Central memory CD8-positive, alpha-beta T cell (primary cell): ENCODE measurements at places on chromosomes 11 and 22.
A peak's percentile ranks its signal among the peaks of the same experiment; 100 is the strongest.

GRCh38 chr22:24444251-24444650 lies 16.9 kb downstream of the ADORA2A start:
- no peak for DNase-seq

DNA sequence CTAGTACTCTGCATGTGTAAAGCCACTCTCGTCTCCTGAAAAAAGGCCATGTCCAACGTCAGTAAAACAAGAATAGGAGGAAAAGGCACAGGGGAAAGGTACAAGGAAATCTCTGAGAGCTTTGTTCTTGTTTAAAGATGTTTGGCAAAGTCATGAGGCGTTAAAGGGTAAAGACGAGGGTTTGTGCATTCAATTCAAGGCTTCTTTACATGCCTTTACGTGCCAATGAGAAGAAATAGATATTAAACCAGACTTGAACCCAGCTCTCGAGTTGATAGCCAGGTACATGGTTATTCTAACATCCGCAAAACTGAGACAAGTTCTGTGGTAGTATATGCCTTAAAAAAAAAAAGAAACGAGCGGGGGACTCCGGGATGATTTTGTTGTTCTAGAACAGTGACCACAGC lies 704 bp upstream of the CFL1 start:
- DNase-seq, result no peak

DNA sequence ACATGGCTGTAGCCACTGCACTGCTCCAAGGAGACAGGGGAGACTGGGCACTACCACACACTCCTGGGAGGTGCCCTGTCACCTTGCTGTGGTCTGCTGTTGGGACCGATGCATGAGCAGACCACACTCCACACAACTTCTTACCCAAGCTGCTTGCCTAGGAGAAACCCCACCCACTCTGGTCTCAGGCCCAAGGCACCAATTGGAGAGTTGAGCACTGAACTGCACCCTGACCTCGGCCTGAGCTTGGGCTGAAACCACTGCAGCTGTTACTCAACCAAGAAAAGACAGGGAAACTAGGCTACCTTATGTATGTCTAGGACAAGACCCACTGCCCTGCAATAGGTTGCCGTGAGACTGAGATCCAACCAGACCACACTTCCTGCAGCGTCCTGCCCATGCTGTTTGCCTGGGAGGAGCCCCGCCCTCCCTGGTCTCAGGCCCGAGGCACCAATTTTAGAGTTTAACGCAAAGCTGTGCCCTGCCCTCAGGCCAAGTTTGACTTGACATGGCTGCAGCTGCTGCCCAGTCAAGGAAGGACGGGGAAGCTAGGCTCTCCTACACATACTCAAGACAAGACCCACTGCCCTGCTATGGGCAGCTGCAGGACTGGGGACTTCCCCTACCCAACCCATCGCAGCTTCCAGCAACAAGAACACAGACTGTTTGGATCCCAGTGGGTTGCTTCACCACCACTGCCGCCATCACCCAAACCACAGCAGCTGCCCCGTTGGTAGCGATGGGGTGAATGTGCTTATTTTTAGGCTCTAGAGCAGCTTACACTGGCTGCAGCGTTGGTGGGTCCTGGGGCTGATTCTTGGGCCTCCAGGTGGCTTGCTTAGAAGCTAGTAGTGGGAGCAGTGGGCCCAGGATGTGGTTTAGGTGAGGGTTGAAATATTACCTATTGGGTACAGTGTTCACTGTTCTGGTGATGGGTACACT lies 66.8 kb downstream of the BRD1 start:
- no peak for DNase-seq

- DNase-seq, result no peak
Measured at GRCh38 chr11:12807621-12808020, 133.4 kb downstream of the TEAD1 start.

GRCh38 chr11:126808836-126809235 lies 191.7 kb downstream of the KIRREL3 start:
- DNase-seq, result no peak

DNA sequence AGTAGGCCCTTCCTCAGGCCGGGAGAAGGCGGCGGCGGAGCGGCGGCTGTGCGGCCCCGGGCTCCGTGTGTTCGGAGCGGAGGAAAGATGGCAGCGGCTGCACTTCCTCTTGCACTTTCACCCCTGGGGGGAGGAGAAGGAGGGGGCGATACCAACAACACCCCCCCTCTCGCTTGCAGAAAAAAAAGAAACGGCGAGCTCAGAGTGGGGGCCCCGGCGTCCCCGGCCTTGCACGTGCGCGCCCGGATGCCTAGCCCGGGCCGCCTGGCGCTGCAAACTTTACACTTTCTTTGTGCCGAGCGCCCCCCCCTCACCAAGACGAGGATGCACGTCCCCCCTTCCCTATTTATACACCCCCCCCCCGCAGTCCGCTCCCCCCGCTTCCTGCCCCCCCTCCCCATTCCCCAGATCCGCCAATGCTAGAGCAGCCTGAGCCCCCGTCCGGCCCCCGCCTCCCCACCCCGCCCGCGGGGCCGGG lies at the start of gene PATZ1:
Gene PATZ1, minus strand, starts transcription at position 92 of the 478 bp plus-strand sequence. CDS start 744 bp downstream, outside the sequence.
- DNase-seq, result peak; percentile 77

GRCh38 chr11:62622476-62623089 lies 797 bp upstream of the B3GAT3 start:
- DNase-seq, result no peak

GRCh38 chr11:47067401-47067800 lies 109.3 kb downstream of the ARFGAP2 start:
- DNase-seq, result no peak

GRCh38 chr11:21323617-21324016 lies 654.2 kb downstream of the NELL1 start:
- no peak for DNase-seq

- no peak for DNase-seq
Measured at GRCh38 chr22:42331014-42331413, 60.6 kb upstream of the TCF20 start.

GRCh38 chr11:62922189-62922589 lies 1.0 kb upstream of the CHRM1 start:
- no peak for DNase-seq

- DNase-seq, result no peak
Measured at GRCh38 chr22:23127055-23127756, 14.6 kb downstream of the RSPH14 start.

GRCh38 chr11:76161261-76161961 lies 44.9 kb downstream of the WNT11 start:
- no peak for DNase-seq

DNA sequence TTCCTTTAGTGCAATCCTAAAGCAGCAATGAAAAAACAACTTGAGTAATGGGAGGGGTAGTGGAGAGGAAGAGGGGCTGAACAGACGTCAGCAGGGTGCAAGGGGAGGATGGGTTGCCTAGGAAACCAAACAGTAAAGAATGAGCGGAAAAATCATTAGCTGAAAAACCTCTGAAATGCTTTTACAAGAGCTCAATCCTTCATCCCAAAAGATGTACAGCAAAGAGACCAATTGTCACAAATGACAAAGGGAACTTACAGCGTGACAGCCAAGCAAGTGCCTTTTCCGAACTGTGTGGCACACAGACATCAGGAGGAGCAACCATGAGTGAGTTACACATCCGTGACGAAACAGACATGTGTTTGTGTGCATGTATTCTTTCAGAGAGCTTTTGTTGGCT lies 104.6 kb downstream of the SIK3 start:
- DNase-seq, result no peak

GRCh38 chr11:125626288-125626950 lies 1.5 kb downstream of the CHEK1 start:
- DNase-seq, result no peak

- no peak for DNase-seq
Measured at GRCh38 chr11:1701091-1701807, 4.3 kb downstream of the KRTAP5-6 start.

DNA sequence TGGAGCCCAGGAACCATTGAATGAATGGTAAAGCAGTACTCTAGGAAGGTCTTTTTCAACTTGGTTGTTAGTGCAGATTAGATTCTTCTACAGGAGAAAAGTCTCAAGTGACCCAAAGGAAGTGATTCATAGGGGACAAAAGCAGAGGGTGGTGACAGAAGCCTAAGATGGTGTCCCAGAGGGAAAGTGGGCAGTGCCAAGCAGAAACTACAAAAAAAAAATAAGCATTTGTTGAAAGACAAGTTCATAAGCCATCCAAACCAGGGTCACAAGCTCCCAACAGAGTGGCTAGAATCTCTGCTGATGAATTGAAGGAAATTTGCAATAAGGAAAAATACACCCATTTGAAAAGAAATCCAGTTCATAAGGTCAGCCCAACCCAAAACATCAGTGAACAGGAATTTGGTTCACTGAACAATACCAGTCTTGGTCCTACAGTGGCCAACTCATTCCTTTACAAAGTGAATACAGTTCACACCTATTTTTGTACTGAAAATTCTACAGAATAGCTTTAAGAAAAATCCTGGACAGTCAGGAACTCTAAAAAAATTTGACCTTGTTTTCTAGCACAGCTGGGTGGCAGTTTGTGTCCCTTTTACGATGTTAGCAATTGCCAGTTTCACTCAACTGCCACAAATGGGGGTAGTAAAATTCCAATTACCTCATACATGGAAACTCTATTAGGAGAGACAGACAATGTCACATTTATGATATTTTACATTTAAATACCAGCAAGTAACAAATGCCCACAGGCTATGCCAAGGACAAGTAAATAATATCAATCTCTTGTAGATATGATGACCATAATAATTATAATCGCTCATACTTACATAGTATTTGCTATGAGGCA lies 21.6 kb upstream of the NUP160 start:
- DNase-seq, result no peak

DNA sequence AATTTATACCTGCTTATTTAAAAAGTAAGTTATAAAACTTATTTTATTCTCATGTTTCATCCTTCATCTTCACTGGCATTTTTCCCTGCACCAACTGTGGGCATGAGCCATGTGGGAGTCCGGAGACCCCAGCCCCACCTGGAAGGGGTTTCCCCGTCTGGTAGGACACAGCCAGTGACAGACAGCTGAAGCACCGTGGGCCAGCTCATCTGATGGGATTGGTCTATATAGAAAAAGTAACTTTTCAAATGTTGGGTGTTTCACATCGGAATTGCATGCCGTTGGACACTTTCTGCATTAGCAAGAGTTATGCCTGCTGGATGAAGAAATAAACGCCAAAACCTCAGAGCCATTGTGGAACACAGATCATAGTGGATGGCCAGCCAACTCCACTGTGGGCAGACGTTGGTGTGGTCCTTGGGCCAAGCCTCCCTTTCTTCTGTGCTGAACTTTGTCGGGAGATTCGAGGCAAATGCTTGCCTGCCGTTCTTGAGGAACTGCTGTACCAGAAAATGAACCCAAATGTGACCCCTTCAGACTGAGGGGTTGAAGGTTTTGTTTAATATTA lies 1329.3 kb downstream of the TBC1D22A start:
- DNase-seq, result no peak

DNA sequence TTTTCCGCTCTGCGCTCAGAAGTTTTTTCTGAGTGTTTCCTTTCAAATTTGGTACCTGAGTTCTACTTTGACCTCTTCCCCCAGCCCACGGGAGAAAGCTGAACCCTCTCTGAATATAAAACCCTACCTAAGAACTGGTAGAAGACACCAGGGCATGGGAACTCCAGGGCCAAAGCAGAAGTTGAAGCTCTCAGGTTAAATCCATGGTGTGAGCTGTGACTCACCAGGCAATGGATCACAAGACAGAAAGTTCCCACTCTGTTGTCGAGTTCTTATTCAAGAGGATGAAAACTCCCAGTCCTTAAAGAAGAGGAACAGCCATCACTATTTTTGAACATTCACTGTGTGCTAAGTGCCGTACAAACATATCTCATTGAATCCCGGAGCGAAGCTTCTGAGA lies 8.9 kb downstream of the TMEM218 start:
- no peak for DNase-seq

DNA sequence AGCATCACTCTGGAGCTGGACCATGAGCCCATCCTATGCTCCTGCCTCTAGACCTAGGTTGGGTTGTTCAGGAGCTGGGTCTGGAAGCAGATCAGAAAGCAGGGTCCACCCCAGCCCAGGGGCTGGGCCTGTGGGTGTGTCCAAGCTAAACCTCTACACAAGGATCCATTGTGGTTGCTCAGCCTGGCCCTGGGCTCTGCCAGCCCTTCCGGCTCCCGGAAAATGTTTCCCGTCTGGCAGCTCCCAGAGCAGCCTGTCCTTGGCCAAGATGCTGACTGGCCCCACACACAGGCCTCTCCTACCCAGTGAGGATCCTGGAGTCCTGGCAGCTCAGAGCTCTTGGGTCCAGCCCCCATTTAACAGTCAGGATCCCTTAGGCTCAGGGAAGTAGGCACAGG lies 35.3 kb upstream of the FCHSD2 start:
- no peak for DNase-seq

DNA sequence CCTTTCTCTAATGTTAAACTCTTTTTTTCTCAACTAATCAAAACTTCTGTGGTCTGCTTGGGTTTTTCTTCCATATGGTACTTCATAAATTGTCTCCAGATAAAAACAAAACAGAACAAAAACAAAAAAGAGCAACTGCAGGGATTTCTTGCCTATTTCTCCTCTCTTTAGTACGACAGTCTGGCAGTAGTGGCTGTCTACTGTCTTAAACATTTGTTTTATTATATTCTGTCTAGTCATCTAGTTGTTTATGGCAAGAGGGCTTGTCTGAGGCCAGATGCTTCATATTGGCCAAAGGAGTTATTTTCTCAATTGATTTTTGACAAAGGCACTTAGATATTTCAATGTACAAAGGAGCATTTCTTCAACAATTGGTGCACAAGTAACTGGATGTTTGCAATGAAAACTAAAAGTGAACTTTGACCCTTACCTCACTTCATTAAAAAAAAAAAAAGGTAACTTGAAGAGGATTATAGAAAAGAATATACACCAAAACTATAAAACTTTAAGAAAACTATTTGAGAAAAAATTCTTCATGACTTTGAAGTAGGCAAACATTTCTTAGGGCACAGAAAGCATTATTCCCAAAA lies 404.2 kb downstream of the LUZP2 start:
- no peak for DNase-seq

- no peak for DNase-seq
Measured at GRCh38 chr11:122864386-122865115, 18.0 kb upstream of the JHY start.
